Brain pericyte (primary cell): ENCODE measurements at places on chromosomes 11 and 22.

DNA sequence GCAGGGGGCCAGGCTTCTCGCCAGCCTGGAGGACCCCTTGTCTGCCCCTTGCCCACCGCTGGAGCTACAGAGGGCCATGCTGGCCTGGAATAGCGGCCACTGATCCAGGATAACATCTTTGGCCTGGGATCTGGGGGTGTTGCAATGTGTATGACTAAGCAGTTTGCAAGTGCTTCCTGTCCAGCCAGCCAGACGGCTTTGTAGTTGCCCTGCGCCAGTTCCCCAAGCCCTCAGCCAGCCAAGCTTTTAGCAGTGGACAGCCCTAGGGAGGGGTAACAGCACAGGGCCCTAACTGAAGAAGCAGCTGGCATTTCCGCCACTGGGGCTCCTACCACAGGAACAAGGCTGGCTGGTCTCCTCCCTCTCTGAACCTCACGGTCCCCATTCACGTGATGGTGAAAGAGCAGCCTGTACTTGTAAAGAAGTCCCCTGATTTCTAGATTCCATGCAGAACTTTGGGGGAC, 32.1 kb downstream of the UQCR10 start:
- DNase-seq, result peak; percentile 17

- DNase-seq, result no peak
Measured at GRCh38 chr11:44282620-44283019, 27.3 kb downstream of the ALX4 start.

GRCh38 chr11:44611687-44612434, 46.4 kb downstream of the CD82 start:
- DNase-seq, result no peak

DNA sequence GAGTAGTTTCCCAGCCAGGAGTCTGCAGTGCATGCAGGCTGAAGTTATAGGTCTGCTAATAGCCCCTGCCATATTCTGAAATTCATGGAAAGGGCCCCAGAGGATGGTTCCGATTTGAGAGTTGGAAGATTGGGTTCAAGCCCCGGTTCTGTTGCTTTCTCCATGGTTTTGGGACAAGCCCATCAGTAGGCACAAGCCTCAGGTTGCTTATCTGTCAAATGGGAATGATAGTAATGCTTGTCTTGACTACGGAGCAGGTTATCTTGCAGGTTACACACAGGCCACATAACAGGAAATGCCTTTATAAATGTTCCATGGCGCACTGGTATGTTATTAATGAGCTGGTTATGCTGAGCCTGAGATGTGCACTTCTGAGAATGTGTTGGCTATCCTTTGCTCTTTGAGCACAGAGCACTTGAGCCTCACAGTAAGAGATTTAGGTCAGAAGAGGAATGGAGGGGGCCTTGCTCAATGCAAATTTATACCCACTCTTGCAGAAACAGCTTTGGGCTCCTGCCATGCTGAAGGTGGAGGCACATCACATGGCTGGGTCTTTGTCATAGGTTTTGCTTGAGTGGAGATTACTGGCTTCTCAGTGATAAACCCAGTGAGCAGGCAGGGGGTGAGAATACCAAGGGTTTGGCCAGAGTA, 47.1 kb downstream of the ZNRF3 start:
- DNase-seq, result no peak

GRCh38 chr11:128164080-128164741, 423.1 kb downstream of the ETS1 start:
- no peak for DNase-seq

GRCh38 chr22:39773976-39774539, 119.5 kb downstream of the ENTHD1 start:
- no peak for DNase-seq

- DNase-seq, result no peak
Measured at GRCh38 chr11:134248910-134249480, 4.2 kb downstream of the THYN1 start.

- no peak for DNase-seq
Measured at GRCh38 chr11:31433851-31434250, 64.2 kb downstream of the DNAJC24 start.

- no peak for DNase-seq
Measured at GRCh38 chr11:15830741-15831428, 525.5 kb downstream of the SOX6 start.

DNA sequence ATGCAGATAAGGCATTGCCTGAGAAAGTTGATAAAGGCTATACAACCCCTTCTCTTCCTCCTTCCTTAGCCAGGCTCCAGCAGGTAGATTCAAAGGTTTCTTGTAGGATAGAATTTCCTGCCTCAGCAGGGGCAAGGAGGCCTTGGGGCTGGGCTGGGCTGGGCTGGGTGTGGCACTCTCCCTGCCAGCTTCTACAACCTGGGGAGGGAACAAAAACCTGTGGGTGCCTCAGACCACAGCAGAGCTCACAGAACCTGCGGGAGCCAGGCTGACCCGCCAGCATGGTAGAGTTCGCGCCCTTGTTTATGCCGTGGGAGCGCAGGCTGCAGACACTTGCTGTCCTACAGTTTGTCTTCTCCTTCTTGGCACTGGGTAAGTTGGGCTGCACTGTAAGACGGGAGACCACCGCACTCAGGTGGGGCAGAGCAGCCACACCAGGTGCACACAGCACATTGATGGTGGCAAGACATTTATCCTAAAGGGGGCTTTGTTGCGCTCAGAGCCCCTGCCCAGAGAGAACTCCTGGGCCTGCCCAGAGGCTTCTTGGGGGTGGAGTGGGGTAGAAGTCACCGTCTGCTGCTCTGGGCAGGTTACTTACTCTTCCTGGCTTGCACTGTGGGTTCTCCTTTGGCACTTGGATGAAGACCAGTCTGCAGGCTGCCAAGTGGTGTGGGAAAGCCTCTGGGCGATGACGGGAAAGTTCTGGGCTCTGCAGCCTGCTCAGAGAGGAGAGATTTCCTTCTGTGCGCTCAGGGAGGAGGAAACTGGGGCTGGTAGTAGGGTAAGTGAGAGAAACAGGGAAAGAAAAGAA, at the start of gene MOGAT2:
TSS of gene MOGAT2 (plus strand) at position 231 of the 811 bp plus-strand sequence. CDS start at position 282, 51 bp downstream.
- DNase-seq, result no peak

DNA sequence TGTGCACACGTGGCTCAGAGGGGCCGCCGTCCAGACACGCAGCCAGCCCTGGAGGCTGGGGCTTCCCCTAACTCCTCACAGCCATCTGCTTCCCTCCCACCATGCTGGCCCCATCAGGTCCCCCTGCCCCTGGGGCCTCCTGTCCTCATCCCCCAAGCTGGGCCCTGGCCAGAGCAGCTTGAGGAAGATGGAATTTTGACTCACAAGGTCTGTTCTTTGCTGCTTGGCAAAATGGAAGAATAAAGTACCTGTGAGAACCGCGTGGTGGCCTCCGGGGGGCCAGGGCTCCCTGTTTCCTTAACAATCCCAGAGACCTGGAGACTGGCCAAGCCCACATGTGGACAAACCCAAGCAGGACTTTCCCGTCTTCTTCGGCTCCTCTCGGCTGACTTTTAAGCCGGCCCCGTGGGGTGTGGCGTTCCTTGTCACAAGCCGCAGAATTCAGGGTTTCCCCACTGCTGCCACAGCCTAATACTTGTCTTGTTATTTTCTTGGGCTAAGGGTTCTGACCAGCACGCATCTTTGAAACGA, 872.8 kb downstream of the BRD1 start:
- no peak for DNase-seq

- no peak for DNase-seq
Measured at GRCh38 chr11:45232341-45233080, 53.6 kb downstream of the SYT13 start.

DNA sequence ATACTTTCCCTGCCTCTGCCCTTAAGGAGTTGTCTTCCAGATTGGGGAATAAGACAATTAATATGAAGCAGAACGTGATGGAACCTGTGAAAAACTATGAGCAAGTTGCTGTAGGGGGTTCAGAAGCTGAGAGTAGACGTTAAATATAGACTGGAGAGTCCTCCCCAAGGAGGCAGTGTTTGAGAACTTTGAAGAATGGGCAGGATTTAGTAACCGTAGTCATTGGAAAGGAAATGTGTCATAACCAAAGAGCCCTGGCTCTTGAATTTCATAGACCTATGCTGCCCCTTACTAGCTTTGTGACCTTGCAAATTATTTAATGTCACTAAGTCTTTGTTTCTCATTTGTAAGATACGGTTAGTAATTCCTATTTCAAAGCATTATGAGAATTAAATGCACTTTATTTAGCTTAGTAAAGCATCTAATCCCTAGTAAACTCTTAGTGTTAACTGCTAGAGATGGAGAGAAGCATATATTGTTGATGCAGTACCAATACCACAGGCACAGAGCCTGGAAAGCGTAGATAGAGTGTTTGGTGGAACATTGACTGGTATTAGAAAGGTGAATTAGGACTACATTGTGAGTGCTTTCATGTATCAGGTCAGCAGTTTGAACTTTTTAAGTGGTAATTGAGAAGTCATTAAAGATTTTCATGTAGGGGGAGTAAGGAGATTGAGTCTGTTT, 54.1 kb downstream of the MCAM start:
- DNase-seq, result no peak

DNA sequence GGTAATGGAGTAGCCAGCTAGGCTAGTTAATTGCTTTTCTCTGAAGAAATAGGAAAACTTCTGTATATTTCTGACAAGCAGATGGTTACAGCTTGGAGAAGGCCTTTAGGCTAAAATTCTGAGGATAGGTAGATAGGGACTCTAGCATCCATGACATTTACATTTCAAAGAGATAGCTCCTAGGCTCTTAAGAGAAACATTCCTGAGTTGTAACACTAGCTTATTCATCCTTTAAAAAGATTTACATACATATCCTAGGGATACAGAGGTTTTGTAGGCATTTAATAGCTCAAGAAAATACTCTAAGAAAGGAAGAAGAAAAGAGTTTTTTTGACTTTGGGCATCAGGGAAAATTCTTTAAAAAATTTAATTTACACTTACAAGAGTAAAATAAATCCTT, 130.9 kb upstream of the CCDC179 start:
- no peak for DNase-seq

- DNase-seq, result no peak
Measured at GRCh38 chr22:43829904-43830851, 18.1 kb upstream of the EFCAB6 start.
